Cerebellar nuclear complex (tissue), 1 donor: ENCODE measurements at places on chromosomes 13 and 19.

- no peak for DNase-seq
These were observed 208.9 kb downstream of the PRR20E start for GRCh38 chr13:57375876-57376275.

DNA sequence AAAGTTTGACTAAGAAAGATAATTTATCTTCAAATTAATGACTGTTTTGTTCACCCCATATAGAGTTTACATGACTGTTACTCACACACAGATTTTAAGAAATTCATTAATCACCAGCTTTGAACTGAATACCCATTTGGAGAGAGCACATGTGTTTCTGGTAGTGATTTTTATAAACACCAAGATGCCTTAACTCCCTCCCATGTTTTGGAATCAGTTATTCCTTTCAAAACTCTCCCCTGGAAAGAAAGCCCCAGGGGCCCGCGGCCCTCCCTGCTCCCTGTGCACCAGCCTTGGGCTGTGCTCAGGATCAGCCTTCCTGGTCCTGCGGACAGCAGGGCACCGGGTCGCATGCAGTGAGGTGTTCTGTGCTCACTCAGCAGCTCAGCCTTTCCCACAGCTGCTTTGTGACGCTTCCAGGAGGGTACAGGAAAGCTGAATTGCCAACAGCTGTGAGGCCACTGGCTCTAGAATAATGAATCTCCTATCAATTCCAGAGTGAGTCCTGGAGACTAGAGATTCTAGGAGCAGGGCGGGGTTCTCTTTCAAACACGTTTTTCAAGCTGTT is 483.2 kb downstream of the EFNB2 start:
- no peak for DNase-seq

DNA sequence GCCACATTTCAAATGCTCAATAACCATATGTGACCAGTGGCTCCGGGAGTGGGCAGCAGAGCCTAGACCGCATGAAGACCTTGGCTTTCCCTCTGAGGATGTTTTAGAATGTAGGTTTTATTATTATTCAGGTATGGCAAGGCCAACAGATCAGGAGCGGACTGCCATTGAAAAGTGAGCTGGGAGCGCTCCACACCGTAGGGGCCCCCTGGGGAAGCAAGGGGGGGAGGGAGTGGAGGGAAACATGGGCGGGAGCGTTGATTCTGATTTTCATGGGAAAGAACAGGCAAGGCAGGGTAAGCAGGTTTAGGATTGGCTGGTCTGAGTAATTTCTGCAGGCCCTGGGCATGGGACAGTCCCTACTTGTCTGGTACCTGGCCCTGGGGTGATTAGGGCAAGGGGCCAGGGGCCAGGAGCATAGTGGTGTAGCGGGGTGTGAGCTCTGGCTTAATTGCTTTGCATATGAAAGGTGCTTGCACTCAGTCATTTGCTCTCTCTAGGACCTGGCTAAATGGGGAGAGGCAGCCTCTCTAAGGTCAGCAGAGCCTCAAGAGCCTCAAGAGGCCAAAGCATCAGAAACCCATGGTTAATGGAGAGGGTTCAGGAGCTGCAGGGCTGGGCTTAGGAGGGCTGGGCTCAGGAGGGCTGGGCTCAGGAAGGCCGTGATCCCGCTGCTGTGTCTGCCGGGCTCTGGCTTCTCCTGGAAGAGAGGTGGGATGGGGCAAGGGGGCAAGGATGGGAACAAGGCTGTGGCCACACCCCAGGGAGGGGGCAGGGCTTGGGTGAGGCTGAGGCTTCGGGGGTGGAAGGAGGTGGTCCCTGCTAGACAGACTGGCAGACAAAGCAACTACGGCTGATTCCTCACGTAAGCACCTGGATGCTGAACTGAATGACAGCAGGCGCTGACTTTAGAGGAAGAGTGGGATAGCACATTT is 82.0 kb upstream of the WASF3 start:
- DNase-seq: no peak

DNA sequence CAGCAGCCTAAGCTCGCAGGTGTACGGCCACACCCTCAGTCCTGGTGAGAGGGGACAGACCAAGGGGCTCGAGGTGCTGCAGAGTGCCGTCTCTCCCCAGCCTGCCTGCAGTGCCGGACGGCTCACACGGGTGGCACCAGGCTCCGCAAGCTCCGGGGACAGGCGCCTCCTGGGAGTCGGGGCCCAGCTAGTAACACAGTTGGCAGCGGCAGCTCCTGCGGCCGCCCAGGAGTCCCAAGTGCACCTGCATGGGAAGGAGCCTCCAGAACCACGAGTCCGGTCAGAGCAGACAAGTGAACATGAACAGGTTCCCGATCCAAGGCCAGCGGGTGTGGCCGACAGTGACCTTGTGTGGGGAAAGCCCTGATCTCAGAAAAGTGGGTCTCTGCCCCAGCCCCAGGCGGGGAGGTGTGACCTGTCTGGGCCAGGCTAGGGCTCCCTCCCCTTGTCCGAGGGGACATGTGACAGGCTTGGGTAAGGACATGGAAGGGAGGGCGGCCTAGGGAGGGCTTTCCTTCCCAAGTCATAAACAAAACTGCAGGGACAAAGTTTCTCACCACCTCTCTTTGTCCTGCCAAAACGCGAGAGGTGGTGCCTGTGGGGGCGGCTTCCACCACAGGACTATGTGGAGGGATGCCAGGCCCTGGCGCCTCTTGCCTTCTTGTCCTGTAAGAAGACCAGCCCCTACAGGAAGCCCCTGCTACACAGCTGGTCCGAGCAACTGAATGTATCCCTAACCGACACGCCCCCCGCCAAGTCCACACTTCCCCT is 46.5 kb downstream of the MLLT1 start:
- DNase-seq: no peak

DNA sequence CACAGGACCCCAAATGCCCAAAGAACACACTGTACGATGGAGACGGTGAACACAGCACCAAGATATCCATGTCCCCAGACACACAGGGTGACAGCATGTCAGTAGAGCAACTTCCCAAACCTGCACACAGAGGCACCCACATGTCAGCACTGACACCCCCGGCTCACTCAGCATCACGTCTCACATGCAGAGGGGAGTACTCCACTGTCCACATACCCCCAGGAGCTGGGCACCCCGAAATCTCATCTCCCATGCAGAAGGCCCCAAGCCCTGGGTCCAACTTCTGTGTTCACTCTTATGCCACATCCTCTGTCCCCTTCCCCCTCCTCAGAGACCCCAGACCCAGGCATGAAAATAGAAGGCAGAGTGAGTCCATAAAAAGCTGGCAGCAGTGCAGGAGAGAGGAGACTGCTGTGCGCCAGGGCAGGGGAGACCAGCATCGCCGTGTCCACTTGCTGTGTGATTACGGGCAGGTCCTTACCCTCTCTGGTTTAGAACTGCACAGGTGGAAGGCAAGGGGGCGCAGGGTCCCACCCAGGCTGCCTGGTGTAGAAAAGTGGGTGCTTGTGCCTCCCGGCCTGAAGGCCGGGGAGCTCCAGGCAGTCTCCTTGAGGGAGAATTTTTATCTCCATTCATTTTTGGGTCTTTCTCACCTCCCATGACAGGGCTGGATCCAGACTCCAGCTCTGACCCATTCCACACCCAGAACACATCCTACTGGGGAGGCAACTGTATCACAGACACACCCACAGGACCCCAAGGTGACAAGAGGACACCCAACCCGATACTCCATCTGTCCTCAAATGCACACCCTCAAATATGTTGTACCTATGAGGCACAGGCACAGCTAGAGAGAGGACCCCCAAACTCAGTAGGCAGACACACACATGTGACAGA is 17.0 kb downstream of the ERFL start:
- no peak for DNase-seq

- no peak for DNase-seq
These were observed 37.7 kb downstream of the GSX1 start for GRCh38 chr13:27830010-27830409.

DNA sequence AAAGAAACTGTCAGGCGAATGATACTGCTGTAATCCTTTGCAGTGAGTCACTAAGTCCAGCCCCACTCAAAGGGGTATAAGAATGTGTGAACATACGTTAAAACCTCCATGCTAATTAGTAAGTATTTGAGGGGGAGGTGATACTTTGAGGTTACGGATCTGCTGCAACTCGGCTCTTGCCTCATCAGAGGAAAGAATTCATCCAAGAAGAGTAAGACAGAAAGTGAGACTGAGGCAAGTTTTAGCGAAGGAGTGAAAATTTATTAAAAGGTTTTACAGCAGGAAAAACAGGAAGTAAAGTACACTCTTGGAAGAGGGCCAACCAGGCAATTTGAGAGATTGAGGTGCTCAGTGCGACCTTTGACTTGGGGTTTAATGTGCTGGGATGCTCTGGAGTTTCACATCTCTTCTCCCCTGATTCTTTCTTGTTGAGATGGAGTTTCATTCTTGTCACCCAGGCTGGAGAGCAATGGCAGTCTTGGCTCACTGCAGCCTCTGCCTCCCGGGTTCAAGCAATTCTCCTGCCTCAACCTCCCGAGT is 9.8 kb downstream of the CLEC4M start:
- DNase-seq: no peak

DNA sequence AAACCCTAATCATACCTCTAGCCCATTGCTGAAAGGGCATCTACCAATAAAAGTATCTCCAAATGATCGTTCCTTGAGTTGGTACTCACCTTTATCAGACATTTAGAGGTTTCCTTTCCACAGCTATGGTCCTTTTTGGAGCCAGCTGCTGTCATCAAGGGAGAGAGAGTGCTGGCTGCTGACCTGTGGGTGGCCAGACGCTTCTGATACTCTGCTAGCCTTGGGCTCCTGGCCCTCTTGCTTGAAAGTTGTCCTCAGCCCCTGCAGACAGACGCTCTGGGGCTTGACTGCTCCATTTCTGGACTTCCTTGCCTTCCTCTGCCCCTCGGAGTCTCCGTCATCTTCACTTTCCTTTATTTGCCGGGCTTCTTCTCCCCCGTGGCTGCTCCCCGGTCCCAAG is 499.1 kb downstream of the DIAPH3 start:
- DNase-seq: no peak

- no peak for DNase-seq
These were observed 10.4 kb downstream of the PNPLA6 start for GRCh38 chr19:7545904-7546303.

GRCh38 chr13:99484473-99484872 is 16.8 kb upstream of the TM9SF2 start:
- no peak for DNase-seq

DNA sequence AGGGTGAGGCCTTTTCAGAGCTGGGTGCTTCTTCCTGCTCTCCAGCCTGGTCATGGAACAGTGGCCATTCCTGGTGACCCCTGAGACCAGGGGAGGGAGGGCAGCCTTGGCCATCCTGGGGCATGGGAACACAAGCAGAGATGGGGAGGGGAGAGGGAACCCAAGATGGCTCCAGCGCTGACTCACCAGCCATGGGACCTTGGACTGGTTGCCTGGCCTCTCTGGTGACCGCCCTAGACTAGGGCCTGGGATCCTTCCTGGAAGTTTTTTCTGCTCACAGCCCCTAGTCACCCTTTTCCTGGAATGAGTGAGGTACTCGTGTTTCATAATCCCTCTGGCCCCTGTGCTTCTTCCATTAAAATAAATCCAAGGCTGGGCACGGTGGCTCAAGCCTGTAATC is 3.3 kb upstream of the OPA3 start:
- DNase-seq: no peak

- DNase-seq: no peak
These were observed 3.8 kb downstream of the RPL13A start for GRCh38 chr19:49491030-49491803.

GRCh38 chr13:21150013-21150412 is 26.3 kb downstream of the SKA3 start:
- no peak for DNase-seq

DNA sequence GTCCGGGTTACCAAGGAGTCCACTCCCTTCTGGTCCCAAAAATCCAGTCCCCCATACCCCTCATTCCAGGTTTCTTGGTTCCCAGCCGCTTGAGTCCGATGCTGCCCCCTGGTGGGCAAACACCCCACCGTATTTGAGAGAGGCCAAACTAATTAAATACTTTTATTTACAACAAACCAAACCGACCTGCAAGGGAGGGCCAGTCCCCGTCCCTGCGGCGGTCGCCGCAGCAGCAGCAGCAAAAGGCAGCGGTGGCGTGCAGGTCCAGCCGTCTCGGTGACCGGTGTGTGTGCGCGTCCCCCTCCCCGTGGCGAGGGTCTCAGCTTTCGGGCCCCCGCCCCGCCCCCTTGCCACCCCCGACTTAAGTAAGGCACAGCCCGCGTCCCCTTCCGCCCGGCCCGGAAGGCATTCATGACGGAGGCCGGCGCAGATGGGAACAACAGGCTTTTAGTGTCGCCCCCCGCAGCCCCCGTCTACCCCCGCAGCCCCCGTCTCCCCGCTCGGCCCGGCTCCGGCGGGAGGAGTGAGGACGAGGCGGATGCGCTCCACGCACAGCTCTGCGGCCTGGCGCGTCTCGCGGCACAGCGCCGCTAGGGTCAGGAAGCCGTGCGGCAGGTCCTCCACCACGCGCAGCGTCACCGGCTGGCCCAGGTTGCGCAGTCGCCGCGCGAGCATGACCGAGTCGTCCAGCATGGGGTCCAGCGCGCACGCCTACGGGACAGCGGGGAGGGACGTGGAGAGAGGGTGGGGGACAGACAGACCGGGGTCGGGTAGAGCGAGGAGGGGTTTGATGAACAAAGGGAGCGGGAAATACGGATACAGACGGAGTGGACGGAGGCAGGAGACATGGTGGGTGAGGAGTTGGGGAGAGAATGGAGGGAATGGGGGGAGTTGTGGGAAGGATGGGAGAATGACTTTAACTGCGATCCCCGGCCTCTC is 11.5 kb upstream of the CNFN start:
- DNase-seq: peak; percentile 15

DNA sequence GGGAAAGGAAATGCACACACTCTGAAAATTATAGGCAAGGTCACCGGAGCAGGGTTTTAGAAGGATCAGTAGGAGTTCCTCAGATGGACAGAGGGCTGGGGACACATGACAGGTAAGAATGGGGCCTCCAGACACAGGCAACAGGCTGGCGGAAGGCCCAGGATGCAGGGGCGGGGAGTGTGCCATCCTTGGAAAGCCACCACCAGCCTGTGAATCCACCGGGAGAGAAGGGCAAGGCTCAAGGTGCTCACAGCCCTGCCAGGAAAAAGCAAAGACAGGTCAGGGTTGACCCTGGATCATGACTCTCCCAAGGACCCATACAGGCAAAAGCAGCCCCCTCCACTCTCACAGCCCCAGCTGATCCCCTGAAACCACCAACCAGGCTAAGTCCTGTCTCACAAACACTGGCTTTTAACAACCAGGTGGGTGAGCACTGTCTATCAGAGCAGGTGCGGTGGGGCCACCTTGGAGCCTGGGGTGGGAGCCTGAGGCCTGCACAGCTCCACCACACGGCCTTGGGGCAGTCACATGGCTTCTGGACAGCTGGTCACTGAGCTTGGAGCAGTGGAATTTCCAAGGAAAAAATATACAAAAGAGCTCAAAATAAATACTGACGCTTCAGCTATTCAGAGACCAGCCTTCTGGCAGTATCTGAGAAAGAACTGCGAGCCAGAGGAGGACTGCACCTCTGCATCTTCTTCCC is 35.2 kb upstream of the ISYNA1 start:
- peak; percentile 9 for DNase-seq
